ENCODE measurements at places on chromosomes 2 and 18.

DNA sequence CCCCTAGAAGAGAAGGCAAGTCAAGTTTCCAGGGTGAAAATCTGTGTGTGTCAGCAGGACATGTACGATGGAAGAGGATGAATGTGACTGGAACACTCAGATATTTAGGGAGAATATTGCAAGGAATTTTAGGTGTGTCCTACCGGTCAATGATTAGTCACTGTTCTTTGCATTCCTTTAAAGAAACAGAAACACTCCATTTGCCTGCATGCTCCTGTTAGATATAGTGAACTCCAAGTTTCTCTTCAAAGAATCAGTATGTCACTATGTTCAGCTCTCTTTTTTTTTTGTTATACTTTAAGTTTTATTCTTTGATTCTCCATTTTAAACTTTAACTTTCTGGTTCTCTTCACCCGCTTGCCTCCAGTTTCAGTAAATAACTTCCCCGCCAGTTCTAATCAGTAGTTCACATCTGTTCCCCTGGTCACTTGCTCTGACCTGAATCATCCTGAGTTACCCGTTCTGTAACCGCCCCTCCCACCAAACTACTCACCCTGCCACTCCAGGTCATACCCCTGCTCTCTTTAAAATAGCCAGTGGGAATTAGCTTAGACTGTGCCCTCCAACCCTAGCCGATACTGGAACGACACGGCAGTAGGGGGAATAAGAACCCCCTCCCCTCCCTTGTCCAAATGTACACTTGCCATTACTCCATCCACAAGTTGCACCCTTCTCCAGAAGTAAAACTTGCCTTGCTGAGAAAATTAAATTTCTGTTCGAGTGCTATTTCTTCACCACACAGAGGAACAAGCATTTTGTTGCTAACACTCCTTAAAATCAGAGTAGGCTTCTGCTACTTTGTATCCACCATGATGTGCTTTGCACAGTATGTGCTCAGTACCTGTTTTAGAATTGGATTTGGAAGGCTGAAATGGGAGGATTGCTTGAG lies 268.4 kb downstream of the METTL4 start:
- DNase-seq = no peak

DNA sequence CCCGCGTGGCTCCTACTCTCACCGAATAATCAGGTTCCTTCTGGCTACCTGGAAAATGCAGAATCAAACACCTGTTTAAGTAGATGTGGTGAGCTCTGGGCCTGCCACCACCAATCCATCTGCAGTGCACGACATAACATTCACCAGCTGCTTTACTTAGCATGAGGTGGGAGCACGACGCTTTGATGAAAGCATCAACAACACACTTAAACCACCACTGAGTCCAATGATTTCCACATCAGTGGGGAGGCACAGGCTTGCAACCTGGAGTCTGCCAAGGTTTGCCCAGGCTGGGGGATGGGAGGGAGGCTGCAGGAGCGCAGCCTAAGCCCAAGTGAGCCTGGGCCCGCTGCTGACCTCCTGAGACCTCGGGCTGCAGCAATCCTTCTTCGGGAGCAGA lies 415.5 kb downstream of the MEIS1 start:
- no peak for DNase-seq

GRCh38 chr2:182554950-182555349 lies 128.1 kb upstream of the PDE1A start:
- DNase-seq = no peak

- no peak for DNase-seq
These were observed 1.7 kb upstream of the HS6ST1 start for GRCh38 chr2:128320192-128320905.

- DNase-seq = no peak
These were observed 816.3 kb upstream of the HS6ST1 start for GRCh38 chr2:129135017-129135416.

GRCh38 chr18:5998907-5999306 lies 103.6 kb upstream of the TMEM200C start:
- no peak for DNase-seq

- no peak for DNase-seq
These were observed 27.0 kb upstream of the ACVR1 start for GRCh38 chr2:157903151-157903550.

GRCh38 chr2:191250400-191250799 lies 5.2 kb downstream of the MYO1B start:
- DNase-seq = no peak

GRCh38 chr2:45167920-45168629 lies 158.8 kb upstream of the SIX2 start:
- no peak for DNase-seq

DNA sequence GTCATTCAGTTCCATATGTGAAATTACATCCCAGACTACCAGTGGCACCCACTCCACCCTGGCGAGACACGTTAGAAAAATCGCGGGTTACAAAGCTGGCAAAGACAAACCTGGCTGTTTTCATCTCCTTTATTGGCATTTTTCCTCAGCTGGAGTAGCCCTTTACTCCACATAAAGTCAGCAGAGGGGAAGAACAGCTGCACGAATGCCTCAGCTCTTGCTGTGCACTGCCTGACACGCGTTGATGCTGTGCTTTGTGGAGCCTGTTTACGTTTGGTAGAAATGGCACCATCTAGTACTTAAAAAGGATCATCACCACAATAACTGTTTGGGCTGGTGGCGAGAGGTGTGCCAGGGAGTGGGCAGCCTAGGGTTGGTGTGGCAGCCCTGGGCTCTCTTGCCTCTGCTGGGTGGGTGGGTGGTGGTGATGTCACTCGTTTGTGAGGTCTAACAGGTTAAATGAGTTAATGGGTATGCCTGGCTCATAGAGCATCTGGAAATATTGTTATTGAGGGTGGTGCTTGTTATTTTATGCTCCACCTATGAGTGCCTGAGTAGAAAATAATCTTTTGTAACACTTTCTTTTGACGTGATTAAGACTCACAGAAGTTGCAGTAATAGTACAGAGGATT lies 16.4 kb downstream of the FARP2 start:
- no peak for DNase-seq

DNA sequence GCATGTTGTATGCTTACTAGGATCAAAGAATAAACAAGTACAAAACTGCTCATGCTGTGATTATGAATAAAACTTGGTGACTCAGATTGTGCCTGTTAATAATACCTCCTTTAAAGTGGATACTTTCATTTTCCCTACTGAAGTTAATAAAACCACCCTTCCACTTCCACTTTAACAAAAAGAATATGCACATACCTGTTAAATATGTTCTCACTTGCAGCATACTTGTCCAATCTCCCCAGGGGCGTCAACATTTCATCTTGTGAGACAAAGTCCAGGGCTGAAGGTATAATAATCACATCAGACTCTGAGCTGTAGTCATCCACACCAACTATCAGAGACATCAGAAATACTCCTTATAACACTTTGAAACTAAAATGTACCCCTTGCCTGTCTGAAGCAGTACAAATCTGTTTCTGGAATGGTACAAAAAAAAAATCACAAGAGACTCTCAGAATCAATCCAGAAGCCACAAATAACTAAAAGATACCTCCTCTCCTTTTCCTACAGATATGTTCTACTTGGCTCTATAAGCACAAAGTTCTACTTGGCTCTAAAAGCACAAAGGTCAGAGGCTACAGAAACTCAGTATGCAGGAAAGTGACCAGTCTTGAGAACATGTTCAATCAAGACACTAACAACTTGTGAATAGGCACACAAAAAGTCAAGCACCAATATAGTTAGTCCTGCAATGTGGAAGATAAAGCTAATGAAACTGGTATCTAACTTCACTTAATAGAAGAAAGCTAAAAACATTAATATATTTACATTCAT lies 19.3 kb downstream of the PPP4R1 start:
- no peak for DNase-seq

DNA sequence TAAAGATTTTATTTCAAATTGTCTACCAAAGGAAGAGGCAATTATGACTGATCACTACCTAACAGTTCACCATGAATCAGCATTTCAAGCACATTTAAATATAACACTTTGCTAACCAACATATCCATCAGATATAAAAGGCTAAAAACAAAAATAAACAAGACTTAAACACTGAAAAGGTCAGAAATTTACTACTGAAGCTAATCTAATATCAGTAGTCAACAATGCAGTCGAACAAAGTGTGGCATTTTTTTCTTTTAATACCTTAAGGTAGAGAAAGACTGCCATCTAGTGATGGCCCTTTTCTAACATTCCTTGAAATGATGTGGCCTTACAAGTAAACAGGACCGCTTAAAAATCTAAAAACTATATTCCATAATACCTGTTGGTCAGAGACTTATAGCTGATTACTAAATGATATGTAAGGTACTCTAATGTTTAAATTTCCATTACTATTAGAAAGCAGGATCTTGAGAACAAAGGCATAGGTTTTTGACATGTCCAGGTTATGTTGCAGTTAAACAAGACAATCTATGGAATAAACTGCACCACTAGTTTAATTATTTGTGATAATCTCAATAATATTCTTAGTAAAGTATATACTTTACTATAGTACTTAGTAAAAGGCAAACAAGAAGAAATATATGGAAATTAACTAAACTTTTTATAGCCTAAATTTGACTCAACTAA lies 80.0 kb downstream of the EXOC6B start:
- no peak for DNase-seq
